ENCODE measurements at places on chromosomes 3 and 15.

- no peak for DNase-seq
These were observed 317.7 kb upstream of the TPRG1 start for GRCh38 chr3:188853856-188854771.

GRCh38 chr3:94311651-94312050 lies 248.8 kb downstream of the NSUN3 start:
- no peak for DNase-seq

- no peak for DNase-seq
These were observed 24.8 kb upstream of the CMTM7 start for GRCh38 chr3:32366638-32367397.

DNA sequence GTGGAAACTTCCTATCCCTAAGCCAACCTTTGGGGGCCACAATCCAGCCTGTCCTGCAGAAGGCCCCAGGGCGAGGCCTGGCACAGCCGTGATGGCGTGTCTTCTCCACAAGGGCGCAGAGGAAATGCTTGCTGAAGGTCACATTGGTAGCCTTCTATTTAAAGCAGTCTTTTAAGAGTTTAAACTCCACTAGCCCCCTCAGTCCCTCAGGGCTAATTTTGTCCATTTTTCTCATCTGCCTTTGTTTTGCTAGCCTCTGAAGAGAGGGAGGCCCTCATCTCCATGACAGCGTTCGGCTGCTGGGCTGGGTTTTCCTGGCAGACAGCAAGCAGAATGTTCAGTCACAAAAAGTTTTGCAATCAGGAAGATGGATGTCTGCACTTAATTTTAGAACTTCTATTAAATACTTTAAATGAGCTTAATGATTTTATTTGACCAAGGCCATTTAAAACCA lies 40.8 kb downstream of the RARB start:
- DNase-seq: no peak

GRCh38 chr3:99751649-99752048 lies 66.0 kb upstream of the CMSS1 start:
- DNase-seq: no peak

DNA sequence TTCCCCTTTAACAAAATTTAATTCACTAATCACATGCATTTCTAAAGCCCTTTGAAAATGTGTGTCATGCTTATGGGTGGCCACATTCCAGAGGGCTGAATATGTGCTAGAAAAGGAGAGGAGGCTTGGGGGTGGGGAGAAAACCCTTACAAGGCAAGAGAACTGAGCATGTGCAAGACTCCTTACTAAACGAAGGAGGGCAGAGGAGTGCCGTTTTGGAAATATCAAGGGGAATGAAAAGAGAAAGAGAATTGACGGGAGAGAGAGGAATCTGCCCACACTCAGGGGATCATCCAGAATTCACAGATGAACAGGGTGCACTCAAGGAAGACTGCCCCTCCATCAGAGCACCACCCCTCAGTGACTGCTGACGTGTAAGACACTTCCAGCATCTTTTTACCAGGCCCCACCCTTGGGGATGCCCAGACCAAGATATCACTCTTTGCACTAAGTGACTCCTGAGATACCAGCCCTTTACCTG lies 37.9 kb upstream of the TSC22D2 start:
- no peak for DNase-seq
